ENCODE measurements at places on chromosomes 1 and 21. TPM values are rescaled to one million over a fixed set of nuclear protein-coding genes. Genes with fewer than 3 reads are reported as not detected.

The PROK1 gene
- not detected for total RNA-seq

The LIPI gene
- total RNA-seq, result not detected

DNA sequence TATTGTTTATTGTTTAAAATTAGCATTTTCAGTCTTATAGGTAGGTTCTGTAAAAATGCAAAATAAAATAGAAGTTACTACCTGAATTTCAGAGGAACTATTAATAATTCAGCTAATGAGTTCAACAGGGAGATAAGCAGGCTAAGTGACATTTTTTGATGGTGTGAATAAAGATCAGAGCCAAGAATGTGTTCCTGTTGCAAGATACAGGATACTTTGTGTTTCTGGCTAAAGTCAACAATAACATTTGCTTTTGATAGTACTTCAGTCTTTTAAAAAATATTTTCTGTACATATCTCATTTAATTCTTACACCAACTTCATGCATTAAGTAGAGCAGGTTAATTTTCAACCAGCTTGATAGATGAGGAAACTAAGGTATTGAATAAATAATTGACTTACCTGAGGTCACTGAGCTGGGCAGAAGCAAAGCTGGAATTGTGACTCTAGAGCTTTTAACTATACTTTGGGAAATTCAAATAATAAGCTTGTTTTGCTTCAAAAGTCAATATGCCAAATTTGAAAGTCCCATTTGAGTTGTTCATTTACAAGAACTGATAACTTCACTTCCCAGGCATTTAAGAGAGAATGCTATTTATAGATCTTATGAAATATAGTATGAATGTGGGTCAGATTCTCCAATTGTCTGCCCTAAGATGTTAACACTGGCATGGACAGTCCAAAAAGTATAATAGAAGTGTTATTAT is 6.0 kb downstream of the GORAB start:
- no peak for DNase-seq

- DNase-seq, result no peak
Measured at GRCh38 chr1:112673592-112674439, 643 bp upstream of the MOV10 start.

DNA sequence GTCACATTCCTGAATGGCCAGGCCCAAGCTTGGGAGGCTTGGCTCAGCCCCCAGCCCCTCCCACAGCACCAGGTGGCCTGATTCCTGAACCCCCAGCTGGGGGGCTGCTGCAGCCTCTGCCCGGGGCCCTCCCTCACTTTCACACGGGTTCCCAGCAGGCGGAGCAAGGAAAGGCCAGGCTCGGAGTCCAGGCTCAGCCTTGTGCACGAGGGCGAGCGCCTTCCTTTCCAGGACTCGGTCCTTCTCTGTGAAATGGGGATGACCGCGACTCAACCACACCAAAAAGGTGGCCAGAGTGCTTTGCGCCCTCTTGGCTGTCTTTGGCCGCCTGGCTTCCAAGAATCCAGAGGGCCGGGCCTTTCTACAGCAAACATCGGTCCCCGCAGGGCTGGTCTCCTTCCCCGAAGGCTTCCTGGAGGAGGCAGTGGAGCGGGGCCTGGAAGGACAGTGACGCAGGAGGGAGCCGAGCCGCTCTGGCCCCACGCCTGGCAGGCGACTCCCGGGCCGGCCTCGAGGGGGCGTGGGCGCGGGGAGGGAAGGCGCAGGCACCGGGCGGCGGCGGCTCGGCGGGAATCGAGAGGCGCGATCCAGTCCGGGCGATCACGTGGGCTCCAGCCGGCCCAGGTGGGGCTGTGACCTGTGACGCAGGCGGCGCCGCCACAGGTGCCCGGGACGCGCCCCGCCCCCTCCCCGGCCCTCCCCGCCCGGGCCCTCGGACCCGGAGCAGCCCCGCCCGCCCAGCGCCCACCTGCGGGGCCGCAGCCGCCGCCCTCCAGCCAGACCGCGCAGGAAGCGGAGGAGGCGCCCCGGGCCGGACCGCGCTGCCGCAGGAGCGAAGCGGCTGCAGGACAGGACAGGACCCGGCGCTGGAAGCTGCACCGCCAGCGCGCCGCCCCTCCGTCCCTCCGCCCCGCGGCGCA is at the start of gene ARHGEF16:
Gene ARHGEF16, plus strand, starts transcription at position 775 of the 920 bp plus-strand sequence. CDS start 8,420 bp downstream, outside the sequence.
- no peak for DNase-seq

The OR2L3 gene
- total RNA-seq, result not detected
